Coronary artery (tissue), 2 donors: ENCODE measurements at places on chromosomes 7 and 10.

DNA sequence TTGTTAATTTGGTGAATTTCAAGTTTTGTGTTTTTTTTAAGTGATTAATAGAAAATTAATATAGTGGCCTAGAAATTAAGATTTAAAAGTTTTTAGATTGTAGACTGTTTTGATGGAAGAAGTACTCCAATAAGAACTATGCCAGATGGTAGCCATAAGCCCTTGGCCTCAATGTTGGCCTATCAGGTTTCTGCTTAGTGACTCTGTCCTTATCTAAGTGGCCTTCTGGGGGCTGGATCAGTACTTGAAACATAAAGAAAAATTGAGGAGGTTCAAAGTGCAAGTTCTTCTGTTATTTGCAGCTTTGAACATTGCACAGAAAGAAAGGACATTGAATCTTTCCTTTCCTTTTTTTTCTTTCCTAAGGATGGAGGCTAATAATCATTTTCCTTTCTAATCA, 9.9 kb downstream of the CCDC126 start:
- no peak for DNase-seq

- DNase-seq, result no peak
These were observed 175.0 kb downstream of the CYP26A1 start for GRCh38 chr10:93248583-93249227.

DNA sequence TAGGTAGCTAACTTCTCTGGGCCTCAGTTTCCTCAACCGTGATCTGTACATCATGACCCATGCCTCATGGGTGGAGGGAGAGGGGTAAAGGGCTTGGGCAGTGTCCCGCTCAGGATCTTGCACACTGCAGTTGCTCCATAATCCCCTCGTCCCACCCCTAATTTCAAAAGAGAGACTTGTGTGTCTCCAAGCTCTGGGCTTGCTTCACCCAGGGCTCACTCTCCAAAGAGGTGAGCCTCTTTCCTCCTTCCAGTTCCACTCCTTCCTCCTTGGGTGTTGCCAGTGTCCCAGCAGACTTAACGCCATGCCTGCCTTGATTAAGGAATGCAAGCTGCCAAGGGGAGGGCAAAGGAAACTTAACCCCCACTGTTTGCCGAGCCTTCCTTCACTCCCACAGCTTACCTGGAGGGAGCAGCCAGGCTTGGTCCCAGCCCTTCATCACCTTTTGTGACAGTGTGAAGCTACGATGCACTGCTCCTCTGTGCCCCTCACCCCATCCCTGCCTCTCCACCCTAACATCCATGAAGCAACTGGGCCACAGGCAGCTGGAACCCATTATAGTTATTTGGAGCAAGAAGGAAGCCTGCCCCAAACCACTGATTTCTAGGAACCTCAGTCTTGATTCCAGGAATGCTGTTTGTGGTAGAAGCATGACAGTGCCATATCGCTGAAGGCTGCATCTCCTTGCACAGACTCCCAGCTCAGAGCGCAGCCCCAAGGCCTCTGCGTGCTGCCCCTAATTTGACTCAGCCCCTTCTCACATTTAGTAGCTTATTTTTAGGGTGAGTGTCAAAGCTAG, 363.3 kb downstream of the TNS3 start:
- no peak for DNase-seq

DNA sequence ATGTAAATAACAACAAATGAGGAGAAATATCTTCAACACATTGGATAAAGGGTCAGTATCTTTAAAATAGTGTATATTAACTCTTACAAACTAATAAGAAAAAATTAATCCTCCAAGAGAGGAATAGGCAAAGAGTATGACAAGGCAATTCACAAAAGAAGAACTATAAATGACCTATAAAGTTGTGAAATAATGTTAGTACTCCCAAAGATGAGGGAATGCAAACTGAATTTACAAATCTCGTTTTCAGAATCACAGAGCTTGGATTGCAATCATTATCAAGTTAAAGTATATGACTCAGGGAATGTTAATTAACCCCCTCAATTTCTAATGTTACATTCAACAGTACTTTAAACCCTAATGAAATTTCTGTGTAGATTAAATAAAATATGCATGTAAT, 87.3 kb upstream of the TARP start:
- DNase-seq, result no peak
